NCI-H446 (cell line): ENCODE measurements at places on chromosomes 4 and X.

DNA sequence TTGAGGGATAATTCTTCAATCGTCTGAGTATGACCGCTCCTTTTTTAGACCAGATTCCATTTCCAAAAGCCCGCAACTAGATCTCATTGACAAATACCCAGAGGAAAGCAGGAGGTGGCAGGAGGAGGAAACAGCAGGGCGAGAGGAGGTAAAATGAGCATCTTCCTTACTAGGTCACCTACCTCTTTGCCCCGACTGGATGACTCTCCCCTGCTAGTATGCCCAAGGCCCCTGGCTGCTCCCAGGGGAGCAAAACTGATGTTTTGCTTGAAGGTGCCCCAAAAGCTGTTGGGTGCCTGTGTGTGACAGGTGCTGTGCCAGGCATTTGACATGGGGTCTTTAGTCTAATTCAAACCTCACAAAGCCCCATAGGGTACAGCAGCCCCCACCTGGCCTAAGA is 48.9 kb downstream of the C4orf50 start:
- DNase-seq: no peak

GRCh38 chrX:111728096-111728495 is 47.1 kb downstream of the ALG13 start:
- DNase-seq: no peak

DNA sequence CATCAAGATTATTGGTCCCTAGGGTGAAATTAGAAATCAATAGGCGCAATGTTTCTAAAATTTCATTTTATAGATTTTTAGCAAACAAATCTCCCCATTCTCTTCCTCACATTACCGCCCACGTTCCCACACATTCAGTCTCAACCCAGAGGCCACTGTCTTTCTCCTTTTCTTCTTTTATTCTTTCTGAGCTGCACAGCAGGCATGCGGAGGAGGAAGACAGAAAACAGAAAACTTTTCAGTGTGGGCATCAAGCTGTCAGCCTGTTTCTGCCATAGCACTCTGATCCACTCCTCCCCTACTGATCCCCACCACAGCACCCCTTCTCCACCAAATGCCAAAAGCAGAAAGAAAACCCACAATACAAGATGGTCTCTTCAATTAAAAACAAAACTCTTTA is 94.8 kb upstream of the ADAMTS3 start:
- no peak for DNase-seq

GRCh38 chrX:74419864-74420195 is 1.5 kb upstream of the SLC16A2 start:
- no peak for DNase-seq

DNA sequence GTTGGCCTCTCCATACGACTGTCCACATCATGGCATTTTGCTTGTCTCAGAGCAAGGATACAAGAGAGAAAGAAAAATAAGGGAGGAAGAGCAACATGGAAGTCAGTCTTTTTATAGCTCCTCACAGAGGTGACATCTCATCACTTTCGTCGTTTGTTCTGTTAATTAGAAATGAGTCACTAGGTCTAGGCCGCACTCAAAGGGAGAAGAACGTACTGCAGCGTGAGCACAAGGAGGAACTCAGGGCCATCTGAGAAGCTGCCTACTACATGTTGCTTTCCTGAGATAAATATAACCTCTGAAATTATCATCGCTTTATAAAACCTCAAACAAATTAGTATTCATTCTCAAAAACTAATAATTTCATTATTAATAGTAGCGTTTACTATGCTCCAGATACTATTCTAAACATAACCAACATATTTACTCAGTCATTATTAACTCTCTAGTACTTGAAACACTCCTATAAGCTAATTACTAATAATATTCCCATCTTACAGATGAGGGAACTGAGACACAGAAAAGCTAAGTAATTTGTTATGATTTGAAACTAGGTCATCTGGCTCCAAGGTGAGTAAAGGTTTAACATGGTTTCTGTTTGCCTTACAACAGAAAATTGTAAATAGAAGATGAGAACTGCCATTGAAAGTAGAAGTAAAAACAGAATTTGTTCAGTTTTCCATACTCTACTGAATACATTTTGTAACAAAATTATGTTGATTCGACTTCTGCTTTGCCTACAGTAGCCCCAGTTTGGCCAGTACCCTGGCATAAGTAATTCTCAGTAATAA is 213.2 kb upstream of the UGT8 start:
- no peak for DNase-seq
